ENCODE measurements at places on chromosomes 5 and 9.

DNA sequence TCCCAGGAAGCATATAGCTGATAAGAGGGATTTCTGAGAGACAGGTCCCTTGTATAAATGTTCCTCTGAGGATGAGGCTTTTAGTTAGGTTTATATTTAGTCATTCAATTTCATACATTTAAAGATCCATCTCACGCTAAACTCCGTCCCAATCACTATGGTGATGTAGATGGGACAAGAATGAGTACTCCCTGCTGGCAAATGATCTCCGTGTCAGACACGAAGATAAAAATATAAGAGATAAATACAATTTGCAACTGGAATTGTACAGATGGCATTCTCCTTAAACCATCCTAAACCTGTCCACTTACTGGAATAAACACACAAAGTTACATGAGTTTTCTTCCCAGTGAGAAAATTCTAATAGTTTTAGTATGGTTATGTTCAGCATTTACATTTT is 233.0 kb downstream of the PRR16 start:
- DNase-seq = no peak

DNA sequence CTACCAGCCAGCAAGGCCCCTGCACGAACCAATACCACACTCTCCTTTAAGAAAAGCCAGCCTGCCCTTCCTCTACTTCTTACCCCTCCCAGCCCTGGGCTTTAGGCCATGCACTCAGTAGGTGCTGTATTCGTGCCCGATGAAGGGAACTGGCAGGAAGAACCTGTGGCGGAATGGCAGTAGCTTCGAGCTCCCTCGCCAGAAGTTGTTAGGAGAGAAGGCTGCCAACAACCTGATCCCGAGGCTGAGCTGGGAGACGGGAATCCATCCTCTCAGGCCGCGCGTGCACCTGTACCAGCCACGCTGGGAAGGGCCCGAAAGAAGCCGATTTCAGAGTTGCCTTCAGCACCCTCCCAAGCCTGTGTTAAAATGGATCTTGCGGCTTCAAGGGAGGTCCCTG is 45.3 kb upstream of the AKNA start:
- DNase-seq = no peak

GRCh38 chr5:109304309-109304708 is 105.5 kb downstream of the PJA2 start:
- DNase-seq = no peak

- no peak for DNase-seq
These were observed 1.5 kb downstream of the C9orf40 start for GRCh38 chr9:74951107-74951720.

GRCh38 chr5:40682154-40683017 is 2.7 kb downstream of the PTGER4 start:
- no peak for DNase-seq

DNA sequence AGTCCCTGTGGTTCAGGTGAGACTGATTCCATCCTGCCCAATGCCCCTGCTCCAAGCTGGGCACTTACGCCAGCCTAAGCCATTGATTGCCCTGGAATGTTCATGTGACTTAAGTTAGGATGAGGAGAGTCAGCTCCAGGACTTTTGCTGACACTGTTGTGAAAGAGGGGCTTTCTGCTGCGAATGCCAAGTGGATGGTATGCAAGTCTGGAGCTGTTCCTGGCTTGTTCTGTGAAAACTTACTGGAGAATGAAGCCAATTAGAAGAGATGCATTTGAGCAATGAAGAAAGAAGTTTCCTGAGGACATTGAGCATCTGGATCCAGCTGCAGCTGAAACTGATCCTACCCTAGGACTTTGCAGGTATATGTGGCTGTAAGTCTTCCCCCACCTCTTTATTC is 61.2 kb upstream of the ZFR start:
- no peak for DNase-seq

GRCh38 chr9:99193466-99193821 is 28.3 kb downstream of the ALG2 start:
- no peak for DNase-seq

- DNase-seq = no peak
These were observed 1.7 kb upstream of the SPINK6 start for GRCh38 chr5:148201151-148201550.

- DNase-seq = no peak
These were observed 762.8 kb upstream of the GRAMD2B start for GRCh38 chr5:125660231-125660895.

GRCh38 chr5:149857499-149857898 is 87.1 kb downstream of the PDE6A start:
- no peak for DNase-seq

DNA sequence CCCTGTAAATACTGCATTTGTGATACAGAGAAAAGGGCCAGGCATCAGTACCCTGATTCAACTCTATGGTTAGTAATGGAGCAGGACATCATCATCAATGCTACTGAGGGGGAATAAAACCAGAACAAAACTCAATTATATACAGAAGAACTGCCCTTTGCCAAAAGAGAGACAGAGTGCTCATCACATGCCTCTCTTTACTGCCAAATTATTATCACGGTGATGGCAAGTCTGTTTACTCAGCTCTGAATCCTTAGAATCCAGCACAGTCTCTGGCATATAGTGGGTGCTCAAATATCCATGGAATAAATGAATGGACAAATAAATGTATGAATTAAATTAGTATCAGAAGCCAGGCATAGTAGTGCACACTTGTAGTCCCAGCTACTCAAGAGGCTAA is 130.2 kb downstream of the TTC39B start:
- DNase-seq = no peak

DNA sequence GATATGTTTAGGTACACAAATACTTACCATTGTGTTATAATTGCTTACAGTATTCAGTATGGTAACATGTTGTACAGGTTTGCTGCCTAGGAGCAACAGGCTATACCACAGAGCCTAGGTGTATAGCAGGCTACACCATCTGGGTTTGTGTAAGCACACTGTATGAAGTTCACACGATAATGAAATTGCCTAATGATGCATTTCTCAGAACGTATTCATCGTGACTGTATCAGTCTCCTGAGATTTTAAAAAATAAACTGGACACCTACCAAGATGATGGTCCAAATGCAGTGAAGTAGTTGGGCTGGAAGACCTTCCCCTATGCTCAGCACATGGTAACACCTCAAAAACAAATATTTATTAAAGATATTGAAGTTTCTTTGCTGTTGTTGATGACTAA is 103.3 kb upstream of the NFIB start:
- no peak for DNase-seq

DNA sequence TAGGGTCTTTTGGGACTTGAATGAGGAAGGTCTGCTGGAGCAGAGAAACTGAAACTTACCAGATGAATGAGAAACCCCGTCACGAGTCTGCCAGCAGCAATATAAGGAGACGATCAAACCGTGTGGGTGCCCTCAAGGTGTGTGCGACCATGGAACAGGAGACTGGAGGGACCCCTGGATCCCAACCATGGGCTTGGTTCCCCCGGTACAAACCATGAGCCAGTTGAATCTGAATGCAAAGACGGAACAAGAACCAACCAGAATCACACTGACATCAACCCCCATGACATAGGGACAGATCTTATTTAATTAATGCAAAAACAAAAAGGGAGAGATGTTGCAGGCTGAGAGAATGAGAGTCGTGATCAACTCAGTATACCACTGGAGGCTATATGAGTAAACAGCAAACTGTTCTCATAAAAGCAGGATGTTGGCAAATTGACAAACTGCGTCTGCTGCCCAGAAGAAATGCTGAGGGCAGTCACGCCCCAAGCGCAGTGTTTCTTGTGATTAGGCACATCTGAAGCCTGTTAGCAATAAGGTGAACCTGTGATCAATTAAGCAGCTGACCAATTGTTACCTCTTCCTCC is 475.5 kb upstream of the ACO1 start:
- DNase-seq = no peak

GRCh38 chr5:74630453-74631066 is 10.0 kb downstream of the ENC1 start:
- peak; percentile 55 for DNase-seq

DNA sequence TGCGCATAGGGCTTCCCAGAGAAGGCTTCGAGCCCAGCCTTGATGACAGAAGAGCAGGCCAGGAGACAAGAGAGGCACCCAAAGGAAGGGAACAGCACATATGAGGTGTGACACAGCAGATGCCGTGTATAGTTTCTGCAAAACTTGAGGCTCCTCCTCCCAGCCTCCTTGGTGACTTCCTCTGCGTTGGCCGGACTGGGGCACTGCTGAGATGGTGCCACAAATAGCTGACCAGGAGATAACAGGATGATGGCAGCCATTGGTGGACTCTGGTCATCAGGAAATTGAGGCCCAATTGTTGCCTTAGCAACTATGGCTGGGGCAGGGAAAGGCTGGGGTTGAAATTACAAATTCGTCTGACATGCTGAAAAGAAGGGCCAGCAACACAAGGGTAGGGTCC is 4.8 kb upstream of the ZNF79 start:
- DNase-seq = no peak

- DNase-seq = no peak
These were observed 754.0 kb upstream of the ADAMTS16 start for GRCh38 chr5:4386152-4386551.

DNA sequence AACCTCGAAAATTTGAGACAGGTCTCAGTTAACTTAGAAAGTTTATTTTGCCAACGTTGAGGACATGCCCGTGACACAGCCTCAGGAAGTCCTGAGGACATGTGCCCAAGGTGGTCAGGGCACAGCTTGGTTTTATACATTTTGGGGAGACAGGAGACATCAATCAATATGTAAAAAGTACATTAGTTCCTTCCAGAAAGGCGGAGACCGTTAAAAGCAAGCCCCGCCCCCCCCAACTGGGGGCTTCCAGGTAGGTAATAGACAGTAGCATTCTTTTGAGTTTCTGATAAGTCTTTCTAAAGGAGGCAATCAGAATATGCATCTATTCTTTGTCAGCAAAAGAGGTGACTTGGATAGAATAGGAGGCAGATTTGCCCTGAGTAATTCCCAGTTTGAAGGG is 599 bp upstream of the MOCS2 start:
- no peak for DNase-seq

DNA sequence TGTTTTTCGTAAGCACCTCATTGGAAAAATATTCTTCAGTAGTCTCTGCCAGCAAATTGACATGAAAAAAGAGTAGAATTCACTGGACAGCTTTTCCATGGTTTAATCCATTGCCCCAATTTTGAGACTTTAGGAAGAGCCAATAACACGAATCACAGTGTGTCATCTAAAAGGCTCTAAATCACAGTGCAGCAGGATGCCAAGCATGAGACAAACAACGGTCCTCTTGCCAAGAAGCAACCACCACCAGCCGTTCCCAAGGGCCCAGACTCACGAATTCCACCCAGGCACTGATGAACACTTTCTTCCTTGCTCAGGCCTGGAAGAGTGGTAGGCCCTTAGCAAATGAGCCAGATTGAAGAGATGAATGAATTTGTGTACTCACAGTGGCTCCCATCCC is 18.3 kb upstream of the IRX4 start:
- no peak for DNase-seq

DNA sequence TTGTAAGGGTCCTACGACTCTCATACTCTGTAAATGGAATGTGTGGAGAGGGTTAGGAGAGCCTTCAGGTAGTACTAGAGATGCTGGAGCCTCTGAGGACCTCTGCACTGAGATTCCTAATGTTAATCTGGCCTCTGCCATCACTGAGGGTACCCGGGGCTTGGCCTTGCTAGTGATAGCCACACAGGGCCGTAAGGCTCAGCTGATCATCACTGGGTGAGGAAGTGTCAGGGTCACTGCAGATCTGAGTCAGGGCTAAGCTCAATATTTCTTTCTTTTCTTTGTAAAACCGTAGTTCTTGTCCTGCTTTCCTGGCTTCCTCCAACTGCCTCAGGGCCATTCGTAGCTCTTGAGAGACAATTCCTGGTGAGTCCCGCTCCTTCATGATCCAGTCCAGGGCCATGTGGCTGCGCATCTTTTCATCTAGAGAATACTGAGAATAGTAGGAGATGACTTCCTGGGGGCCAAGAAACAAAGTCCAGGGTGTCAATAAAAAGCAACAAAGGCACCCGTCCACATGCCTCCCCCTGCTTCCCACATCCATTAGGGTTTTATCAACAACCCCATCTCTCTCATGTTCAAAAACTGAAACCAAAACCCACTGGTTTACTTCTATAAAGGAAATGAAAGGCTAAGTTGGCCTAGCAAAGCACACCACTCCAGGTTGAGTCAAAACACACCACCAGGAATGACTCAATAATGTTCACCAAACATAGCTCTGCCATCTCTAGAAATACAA is 47.7 kb downstream of the LIX1 start:
- DNase-seq = peak; percentile 94

- DNase-seq = no peak
These were observed 8.0 kb upstream of the GFI1B start for GRCh38 chr9:132970324-132971062.

- DNase-seq = no peak
These were observed 127.3 kb upstream of the GRHPR start for GRCh38 chr9:37295178-37295577.

GRCh38 chr9:131346559-131346958 is 47.3 kb upstream of the PRRC2B start:
- DNase-seq = no peak

GRCh38 chr9:135224286-135224877 is 136.9 kb downstream of the OLFM1 start:
- no peak for DNase-seq

DNA sequence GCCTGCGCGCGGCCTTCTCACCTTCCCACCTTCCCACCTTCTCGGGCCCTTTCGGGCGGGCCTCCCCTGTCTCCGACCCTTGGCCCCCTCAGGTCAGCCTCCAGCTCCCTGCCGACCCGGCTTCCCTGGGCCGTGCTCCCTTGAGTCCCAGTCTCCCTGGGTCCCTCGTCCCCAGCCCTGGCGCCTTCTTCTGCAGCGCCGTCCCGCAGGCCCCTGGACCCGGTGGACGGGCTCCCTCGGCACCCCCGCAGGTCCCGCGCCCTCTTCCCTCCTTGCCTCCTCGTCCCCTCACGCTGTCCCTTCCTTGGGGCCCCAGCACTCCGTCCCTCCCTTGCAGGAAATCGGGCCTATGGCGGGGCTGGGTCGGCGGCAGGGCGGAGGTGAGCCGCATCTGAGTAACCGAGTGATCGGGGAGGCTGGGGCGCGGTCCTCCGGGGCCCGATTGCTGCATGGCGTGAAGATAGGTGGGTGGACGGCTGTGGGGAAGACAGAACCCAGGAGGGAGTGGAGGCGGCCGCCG is 7.6 kb downstream of the ARPC5L start:
- DNase-seq = no peak

GRCh38 chr5:134133188-134133994 is 18.9 kb downstream of the TCF7 start:
- DNase-seq = no peak

- no peak for DNase-seq
These were observed 2.8 kb downstream of the OBP2B start for GRCh38 chr9:133205996-133206931.

DNA sequence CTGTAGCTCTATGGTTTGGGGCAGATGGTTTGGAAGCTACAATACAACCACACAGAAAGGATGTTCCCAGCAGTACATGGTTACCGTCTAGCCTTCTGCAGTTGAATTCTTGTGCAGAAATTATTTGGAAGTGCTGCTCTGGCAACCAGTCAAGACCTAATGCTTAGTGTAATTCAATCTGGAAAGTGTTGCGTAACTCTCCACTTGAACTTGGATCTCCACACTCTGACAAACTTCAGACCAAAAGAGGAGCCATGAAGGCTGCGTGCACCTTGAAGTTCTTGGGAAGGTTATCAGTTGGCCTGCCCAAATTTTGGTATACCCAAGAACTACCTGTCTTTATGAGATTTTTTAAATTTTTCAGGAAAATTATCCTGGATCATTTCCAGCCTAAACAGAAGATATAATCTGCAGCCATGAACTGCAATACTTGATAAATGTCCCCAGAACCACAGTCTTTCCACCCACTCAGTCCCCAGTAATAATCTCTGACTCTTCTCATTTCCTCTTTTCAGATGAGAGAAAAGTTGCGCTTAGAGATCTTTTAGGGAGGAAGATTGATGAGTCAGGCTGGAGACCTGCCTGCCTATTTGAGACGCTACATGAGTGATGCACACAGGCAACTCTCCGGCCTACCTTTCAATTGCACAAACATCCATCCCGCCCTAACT is 159.9 kb downstream of the FANCC start:
- DNase-seq = no peak
